ENCODE measurements at places on chromosomes 13 and 19.

GRCh38 chr19:33472226-33472625 is 49.4 kb downstream of the PEPD start:
- no peak for DNase-seq

DNA sequence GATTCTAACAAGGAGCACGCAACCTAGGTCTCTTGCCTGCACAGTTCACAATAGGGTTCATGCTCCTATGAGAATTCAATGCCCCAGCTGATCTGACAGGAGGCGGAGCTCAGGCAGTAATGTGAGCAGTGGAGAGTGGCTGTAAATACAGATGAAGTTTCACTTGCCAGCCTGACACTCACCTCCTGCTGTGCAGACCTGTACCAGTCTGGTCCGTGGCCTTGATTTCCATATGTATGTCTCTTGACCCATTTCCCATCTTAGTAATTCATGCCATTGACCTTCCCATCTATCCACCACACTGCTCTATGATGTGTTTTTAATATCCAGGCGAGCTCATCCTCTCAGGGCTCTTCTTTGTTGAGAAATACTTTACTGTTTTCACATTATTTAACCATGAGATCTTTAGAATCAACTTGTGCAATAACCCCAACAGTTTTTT is 95.2 kb downstream of the LRCH1 start:
- DNase-seq, result no peak

DNA sequence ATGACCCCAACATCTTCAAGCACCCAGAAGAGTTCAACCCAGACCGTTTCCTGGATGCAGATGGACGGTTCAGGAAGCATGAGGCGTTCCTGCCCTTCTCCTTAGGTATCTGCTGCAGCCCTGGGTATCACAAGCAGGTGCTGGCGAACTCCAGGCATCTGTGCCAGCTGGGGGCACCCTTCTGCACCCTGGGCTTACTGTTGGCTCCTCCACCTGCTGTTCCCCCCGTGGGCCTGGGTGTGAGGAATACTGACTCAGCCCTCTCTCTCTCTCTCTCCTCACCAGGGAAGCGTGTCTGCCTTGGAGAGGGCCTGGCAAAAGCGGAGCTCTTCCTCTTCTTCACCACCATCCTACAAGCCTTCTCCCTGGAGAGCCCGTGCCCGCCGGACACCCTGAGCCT is 13.0 kb downstream of the CYP2S1 start:
- DNase-seq, result no peak

GRCh38 chr13:109087916-109088623 is 458.7 kb downstream of the MYO16 start:
- DNase-seq, result no peak
